Right ventricle myocardium superior (tissue), 1 donor: ENCODE measurements at places on chromosomes 1 and 21.

DNA sequence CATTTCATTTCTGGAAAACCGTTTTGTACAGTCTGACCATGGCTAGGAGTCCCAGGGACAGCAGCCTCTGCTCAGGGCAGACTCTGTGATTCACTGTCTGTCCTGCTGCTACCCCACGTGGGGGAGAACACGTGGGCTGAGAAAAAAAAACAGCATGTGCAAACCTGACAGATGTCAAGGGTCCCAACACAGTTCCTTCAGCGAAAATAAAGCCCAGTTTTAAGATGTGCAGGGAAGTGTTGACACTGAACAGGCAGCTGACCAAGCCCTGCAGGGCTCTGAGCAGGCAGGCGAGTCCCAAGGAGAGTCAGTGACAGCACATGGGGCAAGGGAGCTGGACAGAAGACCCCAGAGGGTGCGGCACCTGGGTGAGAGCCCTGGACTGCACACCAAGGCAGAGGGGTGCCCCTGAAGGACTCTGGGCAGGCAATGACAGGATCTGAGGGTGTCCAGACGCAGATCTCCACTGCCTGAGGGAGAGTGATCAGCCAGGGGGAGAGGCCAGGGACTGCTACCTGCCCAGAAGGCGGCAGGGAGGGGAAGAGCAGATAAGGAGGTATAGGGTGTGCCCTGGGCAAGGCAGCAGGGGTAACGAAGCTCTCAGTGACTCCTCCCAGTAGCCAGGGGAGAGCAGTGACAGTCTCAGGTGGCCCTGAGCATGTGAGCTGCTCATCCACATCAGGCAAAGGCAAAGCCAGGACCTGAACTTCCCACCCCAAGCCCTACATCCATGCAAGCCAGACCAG lies 5.1 kb upstream of the SPATC1L start:
- DNase-seq, result peak; percentile 25

- DNase-seq, result peak; percentile 80
Observed at GRCh38 chr1:64474665-64475439, 4.9 kb downstream of the CACHD1 start.

DNA sequence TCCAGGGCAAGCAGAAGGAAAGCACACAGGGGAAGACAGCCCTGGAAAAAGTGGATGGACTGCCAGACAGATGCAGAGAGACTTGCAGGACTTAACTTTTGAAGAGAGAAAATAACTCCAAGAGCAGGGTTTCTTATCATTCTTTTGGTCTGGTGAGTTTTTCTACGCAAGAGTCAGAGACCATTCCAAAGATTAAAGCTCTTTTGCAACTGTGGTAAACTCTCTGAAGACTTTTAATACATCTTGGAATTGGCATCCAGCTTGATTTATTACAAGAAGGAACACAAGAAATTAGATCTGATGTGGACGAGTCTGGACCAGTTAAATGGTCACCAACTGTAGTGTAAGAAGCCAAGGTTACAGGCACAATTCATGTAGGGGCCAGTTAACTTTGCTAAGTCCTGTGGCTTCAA lies 153.4 kb downstream of the SIPA1L2 start:
- no peak for DNase-seq

GRCh38 chr1:108193333-108193732 lies 6.8 kb downstream of the SLC25A24 start:
- DNase-seq, result no peak

- DNase-seq, result peak; percentile 58
Observed at GRCh38 chr1:78045926-78046778, at the start of gene GIPC2. Gene GIPC2 (plus strand): TSS chr1:78045966. CDS start chr1:78046095, 129 bp downstream.

GRCh38 chr21:46431884-46432488 lies 26.7 kb upstream of the DIP2A start:
- DNase-seq, result no peak
